ENCODE measurements at places on chromosomes 7 and 10.

- no peak for DNase-seq
These were observed 87.1 kb downstream of the CREM start for GRCh38 chr10:35213699-35214098.

GRCh38 chr10:33832124-33832787 lies 497.8 kb upstream of the NRP1 start:
- no peak for DNase-seq

DNA sequence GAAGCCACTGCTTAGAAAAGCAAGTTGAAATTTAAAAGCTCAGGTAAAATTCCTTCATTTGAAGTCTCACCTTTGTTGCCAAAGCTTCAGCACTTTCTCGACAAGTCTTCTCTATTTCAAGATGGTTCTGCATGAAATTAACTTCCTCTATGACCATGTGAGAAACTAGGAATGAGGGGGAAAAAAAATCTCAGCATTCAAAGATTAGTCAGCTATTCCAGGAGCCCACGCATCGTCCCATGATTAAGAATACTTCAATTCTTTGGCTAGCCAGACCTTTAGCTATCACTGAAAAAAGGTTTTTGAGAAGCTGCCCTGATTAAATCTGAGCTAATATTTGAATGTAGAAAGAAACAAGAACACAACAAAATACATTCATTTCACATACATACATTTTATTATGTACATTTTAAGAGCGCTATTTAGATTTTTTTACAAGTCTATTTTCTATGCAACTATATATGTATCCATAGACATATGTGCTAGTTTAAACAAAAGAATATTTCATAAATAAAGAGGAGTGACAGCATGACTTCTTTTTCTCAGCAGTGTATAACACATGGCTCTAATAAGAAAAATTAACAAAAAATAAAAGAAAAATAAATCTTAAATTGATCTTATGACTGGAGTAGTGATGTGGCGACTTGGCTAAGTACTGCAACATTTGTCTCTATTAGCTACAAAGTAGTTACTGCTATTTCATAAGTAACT lies 44.8 kb downstream of the SHTN1 start:
- DNase-seq: no peak

DNA sequence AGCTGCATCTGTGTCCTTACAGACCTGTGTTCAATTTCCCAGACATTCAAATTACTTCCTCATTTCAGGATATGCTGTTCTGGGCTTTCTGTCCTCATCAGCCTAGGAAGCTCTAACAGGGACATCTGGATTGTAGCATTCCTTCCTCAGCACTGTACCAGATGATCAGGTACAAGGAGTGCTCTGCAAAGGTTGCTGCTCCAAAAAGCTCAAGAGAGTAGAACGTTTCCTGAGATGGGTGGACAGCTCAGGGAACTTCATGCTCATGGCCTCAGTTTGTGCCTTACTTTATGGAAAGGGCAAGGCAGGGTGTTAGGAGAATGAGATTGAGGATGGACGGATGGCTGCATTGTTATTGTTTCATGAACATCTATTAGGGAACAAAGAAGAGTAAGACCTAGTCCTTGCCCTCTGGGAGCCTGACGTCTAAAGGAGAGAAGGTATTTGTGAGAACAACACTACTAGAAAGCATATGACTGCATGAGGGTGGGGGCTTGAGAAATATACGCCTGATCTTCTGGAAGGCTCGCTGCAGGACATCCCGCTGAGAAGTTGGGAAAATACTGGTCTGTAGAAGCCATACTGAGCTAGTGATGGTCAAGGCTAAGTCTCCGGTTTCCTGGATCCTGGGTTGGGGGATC lies 10.5 kb upstream of the ZNF212 start:
- DNase-seq: no peak

GRCh38 chr7:49778731-49779270 lies 5.4 kb downstream of the VWC2 start:
- DNase-seq: no peak

- DNase-seq: no peak
These were observed 38.2 kb downstream of the NEUROD6 start for GRCh38 chr7:31302356-31302755.

DNA sequence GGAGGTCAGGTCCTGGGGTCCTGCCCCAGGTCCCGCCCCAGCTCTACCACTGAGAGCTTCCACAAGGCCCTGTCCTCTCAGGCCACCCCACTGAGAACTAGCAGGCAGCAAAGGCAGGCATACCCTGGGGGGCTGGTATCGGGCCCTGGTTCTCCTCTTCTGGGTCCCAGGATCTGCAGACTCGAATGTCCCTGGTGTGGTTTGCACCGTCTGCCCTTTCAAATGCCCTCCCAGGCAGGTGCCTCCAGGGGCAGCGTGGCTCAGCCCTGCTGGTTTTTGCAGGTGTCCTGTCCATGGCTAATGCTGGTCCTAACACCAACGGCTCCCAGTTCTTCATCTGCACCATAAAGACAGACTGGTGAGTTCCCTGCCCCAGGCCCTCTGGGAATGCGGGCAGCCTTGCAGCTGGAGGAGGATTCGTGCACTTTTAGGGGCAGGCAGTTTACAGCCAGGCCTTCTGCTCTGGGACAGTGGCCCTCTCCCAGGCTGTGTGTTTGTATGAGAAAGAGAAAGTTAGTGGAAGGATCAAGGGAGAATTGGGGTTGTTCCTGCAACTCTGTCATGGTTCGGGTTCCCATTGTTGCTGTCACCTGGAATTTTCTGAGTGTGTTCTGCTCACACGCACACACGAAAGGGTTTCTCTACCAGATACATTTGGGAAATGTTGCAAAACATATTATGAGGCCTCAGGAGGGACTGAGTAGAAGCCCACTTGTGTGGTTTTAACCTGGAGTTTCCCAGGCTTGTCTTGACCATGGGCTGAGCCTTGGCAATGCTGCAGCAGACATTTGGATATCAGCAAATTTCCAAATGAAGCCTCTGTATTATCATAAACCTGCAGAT lies 5.0 kb downstream of the PPIF start:
- DNase-seq: no peak

DNA sequence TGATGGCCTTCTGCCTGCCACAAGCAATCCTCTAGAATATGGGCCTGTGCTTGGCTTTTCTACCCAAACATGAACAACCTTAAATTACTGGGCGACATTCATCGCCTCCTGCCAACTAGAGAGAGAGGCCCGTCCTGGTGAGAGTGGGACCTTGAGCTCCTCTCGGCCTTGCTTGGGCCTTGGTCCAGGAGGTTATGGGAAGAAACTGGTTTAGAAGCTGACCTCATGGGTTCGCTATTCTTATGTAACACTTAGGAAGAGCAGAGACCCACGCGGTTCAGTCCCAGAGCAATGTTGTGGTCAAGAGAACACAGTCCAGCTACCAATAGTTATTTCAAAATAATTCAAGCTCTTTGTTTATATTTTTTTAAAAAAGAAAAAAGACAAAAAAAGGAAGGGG lies 176.3 kb upstream of the ZNF32 start:
- no peak for DNase-seq

GRCh38 chr10:64039198-64039597 lies 518.0 kb downstream of the REEP3 start:
- DNase-seq: no peak

DNA sequence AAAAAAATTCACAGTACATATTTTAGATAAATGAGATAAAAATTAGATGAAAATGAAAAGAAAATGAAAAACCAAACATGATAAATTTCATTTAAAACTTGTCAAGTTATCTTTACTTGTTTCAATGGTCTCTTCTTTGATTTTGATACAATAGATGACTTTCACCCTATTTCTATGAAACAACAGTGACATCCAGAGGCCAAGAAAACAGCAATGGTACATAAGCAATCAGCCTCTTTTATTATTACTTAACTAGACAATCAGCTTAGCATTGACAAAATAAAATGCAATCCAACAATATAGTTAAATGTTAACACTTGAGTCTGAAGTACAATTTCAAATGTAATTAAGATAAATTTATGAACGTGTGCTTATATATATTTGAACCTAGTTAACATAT lies 74.8 kb upstream of the GPR37 start:
- DNase-seq: no peak

GRCh38 chr7:36315309-36315944 lies 74.2 kb upstream of the ANLN start:
- no peak for DNase-seq

DNA sequence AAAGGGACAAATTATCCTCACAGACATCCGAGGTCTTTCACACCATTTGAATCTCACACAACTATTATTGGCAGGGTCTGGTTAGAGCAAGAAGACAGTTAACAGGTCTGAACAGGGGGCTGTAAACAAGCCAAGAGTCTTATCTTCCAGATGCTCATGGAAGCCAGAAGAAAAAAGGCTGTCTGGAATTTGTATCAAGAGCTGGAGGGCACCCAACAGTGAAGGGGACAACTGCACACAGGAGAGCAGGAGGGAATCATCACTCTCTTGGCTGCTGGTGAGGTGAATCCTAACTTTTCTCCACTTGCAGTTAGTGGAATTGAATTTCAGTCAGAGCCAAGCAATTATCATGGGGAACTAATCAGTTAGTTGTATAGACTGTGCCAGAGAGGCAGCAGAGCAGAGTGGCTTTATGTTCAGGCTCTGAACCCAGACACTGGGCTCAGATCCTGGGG lies 880.2 kb upstream of the AUTS2 start:
- no peak for DNase-seq

DNA sequence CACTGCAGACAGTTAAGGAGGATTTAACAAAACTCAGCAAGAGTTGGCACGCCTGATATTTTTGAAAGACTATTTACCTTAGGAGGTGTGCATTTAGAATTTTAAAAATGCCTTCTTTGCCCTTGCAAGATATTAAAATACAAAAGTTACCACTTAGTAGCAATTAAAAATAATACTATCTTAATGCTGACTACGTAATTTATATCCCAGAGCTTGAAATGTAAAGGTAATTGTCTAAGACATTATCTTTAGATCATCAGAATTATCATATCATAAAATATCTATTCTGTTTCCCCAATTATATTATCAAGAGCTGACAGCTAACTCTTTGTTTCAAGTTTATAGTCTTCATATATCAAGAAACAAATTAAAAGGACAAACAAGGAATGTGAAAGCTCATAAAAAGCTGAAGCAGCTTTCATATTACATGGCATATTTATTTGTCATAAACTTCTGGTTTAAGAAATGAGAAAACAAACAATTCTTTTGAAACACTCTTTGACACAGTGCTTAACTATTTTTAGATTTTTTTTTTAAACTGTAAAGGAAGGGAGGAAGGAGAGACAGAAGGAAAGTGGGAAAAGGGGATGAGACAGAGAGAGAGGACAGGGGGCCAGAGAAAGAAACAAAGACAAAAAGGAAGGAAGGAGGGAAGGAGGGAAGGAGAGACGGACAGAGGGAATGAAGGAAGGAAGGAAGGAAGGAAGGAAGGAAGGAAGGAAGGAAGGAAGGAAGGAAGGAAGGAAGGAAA lies 73.5 kb downstream of the RTKN2 start:
- DNase-seq: no peak

GRCh38 chr10:43259213-43259991 lies 7.5 kb downstream of the RASGEF1A start:
- DNase-seq: no peak

DNA sequence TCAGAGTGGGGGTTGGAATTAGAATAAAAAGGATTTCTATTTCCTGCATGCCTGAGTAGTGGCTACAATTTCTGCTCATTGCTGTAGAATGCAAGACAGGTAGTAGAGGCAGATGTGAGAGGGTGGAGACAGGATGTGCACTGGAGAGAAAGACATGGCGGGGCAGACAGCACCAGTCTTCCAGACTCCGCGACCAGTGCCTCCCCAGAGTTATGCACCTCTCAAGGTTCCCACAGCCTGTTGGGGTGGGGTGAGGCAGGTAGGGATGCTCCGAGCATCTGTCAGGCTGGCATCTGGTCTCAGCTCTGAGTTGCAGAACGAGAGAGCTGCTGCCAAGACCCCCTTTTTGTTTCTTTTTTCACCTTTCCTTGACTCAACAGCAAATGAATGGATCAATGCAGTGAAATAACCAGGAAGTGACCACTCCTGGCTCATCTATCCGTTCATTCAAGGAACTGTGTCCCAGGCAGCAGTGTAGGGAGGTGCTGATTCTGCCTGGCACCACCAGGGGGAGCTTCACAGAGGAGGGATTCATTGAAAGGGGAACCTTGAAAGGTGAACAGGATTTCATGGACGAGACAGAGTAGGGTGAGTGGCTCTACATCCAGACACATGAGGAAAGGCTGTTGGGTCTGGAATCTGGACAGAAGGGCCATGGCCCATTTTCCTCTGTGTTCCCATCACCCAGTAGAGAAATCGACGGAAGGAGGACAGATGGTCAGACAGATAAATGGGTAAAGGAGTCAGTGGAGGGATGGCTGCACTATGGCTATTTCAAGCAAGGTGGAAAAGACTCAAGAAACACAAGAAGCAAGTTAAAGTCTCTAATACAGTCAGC lies 17.2 kb upstream of the SLC18A3 start:
- DNase-seq: peak; percentile 89

DNA sequence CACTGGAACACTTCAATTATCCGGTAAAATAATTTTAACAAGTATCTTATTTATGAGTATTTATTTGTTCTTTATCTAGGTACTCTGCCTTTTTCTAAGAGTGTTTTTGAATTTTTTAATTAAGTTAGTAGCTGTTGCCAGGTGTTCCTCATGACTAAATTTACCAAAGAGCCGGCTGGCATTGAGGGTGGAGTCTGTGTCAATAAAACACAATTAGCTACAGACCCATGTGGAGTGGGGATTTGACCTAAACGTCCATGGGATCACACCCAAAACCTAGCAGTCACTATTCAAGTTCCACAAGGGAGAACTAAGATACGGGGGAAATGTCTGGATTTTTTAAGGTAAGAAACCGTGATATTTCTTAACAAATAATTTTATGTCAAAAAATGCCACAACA lies 9.8 kb downstream of the SLC16A12 start:
- no peak for DNase-seq

GRCh38 chr7:133539016-133539415 lies 286.1 kb downstream of the EXOC4 start:
- no peak for DNase-seq

DNA sequence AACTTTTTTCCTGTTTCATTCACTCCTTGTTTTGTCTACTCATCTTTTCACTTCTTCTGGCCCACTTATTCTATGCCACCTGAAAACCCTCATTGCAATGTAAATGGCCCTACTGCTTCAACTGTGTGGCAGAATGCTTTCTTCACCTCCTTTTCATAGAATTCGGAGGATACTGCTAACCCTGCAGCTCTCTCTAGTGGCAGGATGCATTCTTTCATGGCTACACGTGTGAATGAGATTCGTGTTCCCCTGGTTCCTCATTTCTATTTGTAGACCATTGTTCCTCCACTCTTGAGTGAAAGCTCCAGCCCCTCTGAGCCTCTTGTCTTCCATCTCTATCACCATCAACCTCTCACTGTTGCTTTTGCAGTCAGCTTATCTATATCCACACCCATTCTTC lies 20.9 kb upstream of the CYP26C1 start:
- DNase-seq: no peak

- DNase-seq: no peak
These were observed 381.9 kb upstream of the SEMA3C start for GRCh38 chr7:81300753-81301152.

- no peak for DNase-seq
These were observed 646.4 kb downstream of the GRM8 start for GRCh38 chr7:126606331-126606730.

DNA sequence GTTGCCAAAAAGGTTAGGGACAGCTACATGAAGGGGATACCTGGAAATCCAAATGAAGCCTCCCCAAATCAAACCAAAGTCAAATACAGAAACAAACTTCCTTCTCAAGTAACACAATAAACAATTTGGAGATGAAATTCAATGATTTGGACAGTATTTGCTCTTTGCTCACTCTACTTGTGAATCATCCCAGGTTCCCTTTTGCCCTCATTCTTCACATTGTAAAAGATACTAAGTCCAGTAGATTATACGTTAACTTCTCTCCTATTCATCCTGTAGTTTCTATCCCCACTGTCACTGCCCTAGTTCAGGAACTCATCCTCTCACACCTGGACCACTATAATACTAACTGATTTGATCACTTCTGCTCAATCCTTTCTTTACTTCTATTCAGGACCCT lies 28.3 kb downstream of the FZD1 start:
- no peak for DNase-seq
